ENCODE measurements at places on chromosomes 2 and 18.

DNA sequence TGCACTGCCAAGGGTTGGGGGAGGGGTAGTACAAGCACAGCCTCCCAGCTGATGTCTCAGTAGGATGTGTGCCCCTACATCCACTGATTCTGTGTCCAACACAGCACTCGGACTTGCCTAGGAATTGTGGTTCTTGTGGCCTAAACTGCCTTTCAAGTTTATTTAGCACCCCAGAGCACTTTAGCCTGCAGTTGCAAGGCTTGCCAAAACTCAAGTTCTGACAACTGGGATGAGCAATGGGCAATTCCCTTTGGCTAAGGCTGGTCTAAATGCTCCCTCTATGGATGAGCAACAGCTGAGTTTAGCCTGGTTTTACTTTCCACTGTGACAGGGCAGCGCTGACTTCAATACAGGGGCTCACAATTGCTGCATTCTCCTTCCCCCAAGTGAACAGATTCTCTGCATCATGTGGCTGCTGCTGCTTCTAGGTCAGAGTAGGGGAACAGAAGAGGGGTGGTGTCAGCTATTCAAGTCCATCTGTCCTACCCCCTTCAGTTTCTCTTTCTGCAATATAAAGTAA is 471.5 kb downstream of the PIK3C3 start:
- DNase-seq, result no peak

- no peak for DNase-seq
These were observed 28.7 kb upstream of the SKOR2 start for GRCh38 chr18:47280121-47280520.

DNA sequence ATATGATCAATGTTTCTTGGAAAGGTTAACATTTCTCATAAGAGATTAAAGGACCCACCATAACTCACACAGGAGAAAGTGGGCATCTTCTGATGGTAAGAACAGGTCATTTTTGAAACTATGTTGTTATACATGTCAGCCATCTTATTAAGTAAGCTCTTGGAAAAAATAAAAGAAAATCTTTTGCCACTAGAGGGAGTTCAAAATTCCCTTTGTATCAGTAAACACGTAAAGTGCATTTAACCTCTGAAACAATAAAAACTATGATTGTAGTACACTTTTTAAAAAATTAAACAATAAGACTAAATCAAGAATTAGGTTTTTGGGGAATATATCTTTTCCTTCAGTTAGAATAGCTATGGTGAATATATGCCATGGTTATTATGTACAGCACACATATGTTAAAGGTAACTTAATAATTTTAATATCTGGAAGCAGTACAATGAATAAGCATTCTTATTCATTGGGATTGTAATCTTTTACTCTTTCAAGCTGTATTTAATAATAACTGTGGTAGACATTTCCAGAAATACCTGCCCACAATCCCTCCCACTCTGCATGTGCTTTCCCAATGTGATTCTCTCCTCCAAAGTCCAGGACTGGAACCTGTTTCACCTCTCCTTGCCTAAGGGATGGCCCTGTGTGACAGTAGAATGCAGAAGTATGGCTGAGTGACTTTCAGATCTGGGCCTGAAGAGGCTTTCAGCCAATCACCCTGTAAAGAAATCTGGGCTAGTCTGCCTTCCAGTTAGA is 64.2 kb downstream of the RBMS1 start:
- peak; percentile 26 for DNase-seq

DNA sequence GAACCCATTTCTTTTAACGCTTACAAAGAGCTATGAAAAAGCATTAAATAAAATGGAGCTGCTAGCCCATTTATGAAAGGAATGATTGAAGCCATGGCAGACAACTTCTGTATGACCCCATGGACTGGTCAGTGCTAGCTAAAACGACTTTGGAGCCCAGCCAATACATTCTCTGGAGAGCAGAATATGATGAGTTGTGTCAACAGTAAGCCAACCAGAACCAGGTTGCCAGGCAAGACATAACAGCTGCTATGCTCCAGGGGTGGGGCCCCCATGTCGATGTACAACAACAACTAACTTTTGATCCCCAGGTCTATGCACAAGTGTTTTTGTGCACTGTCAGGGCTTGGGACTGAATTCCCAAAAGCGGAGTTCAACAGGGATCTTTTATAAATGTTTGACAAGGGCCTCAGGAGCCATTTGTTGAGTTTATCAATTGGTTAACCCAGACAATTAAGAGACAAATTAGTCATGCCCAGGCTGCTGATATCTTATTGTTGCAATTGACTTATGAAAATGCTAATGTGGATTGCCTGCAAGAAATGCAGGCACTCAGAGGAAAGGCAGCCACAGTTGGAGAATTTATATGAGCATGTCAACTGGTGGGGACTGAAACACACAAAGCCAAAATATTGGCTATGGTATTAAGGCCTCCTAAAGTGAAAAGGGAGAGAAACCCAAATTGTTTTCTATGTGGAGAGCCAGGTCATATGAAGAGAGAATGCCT is 64.6 kb upstream of the MYO3B start:
- no peak for DNase-seq

GRCh38 chr2:236818281-236819045 is 248.8 kb downstream of the ACKR3 start:
- no peak for DNase-seq

GRCh38 chr2:221289389-221289788 is 282.7 kb downstream of the EPHA4 start:
- DNase-seq, result no peak
